LNCaP clone FGC (cell line): ENCODE measurements at places on chromosomes 5 and 9.

- no peak for DNase-seq
Observed at GRCh38 chr9:115531410-115532125, 413.6 kb upstream of the TNC start.

- no peak for DNase-seq
Observed at GRCh38 chr5:150034662-150035061, 34.1 kb downstream of the HMGXB3 start.

- no peak for DNase-seq
Observed at GRCh38 chr5:156800929-156801328, 49.2 kb upstream of the PPP1R2B start.

DNA sequence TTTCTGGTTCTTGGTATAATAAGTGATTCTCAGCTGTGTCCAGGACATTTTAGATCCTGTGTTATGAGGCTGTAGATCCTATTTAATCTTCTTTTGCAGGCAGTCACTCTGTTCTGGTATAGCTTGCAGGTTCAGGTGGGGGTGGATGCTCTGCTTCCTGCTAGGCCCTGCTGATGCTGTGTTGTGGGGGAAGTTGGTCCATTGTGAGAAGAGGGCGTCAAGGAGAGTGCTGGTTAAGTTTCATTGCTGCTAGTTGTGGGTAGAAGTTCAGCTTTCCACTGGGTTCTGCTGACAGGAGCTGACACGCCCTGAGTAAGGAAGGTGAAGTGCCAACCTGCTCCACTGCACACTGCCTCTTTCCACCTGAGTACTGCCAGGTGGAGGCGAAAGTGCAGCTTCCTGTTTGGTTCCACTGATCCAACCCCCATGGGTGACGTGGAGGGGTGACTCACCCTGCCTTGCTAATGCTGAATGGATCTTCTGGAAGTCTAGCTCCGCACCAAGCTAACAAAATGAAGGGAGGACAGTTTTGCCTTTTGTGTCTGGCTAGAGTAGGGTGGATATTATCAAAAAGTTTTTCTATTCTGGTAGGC is 16.3 kb downstream of the NMRK1 start:
- DNase-seq = no peak

DNA sequence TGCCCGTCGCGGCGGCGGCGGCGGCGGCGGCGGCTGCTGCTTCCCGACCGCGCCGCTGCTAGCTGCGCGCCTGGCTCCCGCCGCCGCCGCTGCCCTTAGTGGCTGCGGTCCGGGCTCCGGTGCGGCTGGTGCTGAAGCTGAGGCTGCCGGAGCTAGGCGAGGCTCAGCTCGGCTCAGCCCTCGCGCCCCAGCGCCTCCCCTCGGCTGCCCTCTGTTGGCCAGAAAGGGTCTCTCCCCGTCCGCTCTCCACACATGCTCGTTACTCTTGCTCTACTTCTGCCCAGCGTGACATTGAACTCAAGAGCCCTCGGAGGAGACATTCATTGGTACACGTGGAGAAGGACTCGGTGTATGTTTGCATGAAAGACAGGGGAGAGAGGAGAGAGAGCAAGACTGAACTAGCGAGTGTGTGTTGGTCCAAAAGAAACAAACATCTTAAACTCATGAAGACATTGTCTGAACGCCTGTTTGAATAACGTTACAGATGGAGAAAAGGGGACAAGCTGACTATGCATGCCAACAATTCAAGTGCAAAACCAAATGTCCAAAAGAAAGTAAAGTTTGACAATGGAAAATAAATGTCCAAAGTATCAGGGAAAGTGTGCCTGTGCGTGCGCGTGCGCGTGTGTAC is at the start of gene HCN1:
TSS of gene HCN1 (minus strand) at position 175 of the 631 bp plus-strand sequence.
- peak; percentile 4 for DNase-seq

DNA sequence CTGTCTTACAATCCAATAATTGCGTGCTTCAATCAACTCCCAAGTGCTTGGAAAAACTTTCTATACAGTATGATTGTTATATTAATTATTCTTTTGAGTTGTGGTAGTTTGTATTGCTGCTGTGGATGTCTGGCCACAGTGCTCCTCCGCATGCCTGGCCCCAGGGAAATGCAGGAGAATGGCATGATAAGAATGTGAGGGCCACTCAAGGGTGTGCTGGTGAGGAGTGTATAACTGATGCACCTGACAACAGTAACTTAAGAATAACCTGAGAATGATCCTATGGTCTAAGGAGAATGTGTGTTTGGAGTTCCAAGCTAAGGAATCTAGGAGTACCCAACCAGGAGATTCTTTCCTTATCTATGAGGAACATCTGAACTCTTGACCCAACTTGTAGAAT is 152.9 kb upstream of the APC start:
- DNase-seq = no peak

- DNase-seq = no peak
Observed at GRCh38 chr5:158378931-158379330, 520.0 kb upstream of the CLINT1 start.

- no peak for DNase-seq
Observed at GRCh38 chr9:2723376-2724065, 6.2 kb downstream of the KCNV2 start.

DNA sequence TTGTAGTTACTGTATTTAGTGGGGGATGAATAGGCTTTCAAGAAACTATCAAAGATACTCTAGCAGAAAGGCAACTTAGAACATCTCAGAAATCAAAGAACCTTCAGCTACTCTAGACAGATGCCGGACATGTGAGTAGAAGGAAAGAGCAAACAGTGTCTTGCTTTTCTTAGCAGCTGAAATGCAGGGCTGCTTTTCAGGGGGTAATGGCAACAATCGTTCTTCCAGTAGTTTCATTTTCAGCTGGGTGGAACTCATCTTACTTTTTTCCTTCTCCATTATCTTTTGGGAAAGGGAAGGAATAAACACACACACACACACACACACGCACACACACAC is 281.6 kb downstream of the CRB2 start:
- DNase-seq = no peak

DNA sequence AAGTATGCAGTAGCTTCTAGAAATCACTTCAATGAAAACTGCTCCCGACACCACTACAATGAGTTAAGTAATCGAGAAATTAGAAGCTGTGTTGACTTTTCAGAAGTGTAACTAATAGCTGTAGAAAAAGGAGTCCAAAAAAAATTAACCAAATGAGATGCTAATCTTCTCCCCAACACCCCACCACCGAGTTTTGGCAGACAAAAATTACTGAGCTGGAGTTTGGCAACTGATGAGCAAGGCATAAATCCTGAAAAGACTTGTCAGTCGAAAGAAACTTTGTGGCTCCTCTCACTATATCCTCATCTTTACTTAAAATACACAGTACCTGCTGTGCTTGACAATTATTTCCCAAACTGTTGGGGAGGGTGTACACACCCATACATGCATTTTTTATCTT is 191.9 kb downstream of the EBF1 start:
- DNase-seq = no peak

GRCh38 chr5:52776116-52776515 is 11.6 kb upstream of the ITGA1 start:
- DNase-seq = no peak

- DNase-seq = no peak
Observed at GRCh38 chr5:155293605-155294178, 280.1 kb downstream of the KIF4B start.

DNA sequence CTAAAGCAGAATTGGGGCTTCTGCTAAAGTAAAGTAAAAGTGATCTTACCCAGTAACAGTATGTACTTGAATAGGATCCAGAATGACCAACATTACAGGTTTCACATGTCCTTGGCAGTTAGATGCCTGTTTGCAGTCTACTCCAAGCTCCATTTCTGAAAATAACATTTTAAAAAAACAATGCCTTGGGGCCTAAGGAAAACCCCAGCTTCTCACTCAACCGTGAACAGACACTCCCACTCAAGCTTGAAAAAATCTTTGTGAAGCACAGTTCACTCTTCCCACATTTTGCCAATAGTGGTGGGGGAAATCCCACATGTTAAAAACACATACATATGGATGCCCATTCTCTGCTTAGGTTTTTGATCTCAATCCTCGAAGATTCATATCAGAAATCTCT is 304.1 kb downstream of the ARRDC3 start:
- peak; percentile 72 for DNase-seq

DNA sequence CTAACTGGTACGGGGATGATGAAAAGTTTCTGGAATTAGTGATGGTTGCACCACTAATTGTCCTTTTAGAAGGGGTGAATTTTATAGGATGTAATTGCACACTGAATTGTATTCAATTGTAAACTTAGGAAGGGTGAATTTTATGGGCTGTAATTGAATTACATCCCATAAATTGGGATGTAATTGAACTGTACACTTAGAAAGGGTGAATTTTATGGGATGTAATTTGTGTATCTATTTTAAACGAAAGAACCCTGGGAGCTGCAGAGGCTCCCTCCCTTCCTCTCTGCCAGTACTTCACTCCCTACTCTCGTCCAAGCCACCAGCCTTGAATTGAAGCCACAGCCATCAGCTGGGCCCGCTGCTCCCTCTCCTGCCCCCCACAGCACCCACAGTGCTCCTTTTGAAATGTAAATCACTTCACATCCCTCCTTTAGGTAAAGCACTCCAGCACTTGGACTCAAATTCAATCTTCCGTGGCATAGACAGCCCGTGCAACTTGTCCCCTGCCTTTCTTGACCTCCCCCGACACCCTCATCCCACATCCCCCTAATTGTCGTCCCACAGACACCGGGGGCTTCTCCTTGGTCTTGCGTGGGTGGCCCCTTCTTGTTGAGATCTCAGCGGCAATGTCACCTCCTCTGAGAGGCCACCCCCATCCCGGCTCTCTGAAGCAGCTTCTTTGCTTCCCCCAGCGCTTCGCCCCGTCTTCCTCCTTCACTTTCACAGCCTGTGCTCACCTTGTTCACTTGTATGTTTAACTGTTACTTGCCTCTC is 84.2 kb upstream of the HRH2 start:
- no peak for DNase-seq
